ENCODE measurements at places on chromosomes 2 and 18. TPM values are rescaled to one million over a fixed set of nuclear protein-coding genes. Genes with fewer than 3 reads are reported as not detected.

- H3K27me3 ChIP-seq = no peaks in the 10 kb centered on the region
- H3K36me3 ChIP-seq = no peaks in the 10 kb centered on the region
- H3K4me3 ChIP-seq = no peak overlapping the region
- DNase-seq = no peak
- no peaks in the 10 kb centered on the region for H3K4me1 ChIP-seq
- H3K27ac ChIP-seq = no peak overlapping the region
Measured at GRCh38 chr18:13909141-13909940, 6.0 kb downstream of the MC2R start.

DNA sequence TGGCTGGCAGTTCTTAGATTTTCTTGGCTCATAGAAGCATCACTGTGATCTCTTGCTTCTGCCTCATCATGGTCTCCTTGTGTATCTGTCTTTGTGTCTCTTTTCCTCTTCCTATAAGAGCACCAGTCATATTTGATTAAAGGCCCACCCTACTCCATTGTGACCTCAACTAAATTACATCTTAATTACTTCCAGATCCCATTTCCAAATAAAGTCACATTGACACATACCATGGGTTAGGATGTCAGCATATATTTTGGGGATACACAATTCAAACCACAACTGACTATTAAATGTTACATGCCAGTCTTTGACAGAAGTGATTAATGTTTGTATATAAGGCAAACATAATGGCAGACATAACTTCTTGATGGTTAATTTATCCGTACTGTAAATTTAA is 27.3 kb upstream of the TMX3 start:
- no peak overlapping the region for H3K27ac ChIP-seq
- H3K4me1 ChIP-seq = no peaks in the 10 kb centered on the region
- no peaks in the 10 kb centered on the region for H3K27me3 ChIP-seq
- no peak for DNase-seq

GRCh38 chr2:19026261-19026660 is 332.2 kb downstream of the OSR1 start:
- no peak overlapping the region for H3K4me3 ChIP-seq
- no peaks in the 10 kb centered on the region for H3K36me3 ChIP-seq
- no peaks in the 10 kb centered on the region for H3K4me1 ChIP-seq
- H3K27ac ChIP-seq = no peak overlapping the region

GRCh38 chr2:240277073-240277806 is 136.8 kb upstream of the OTOS start:
- no peaks in the 10 kb centered on the region for H3K36me3 ChIP-seq
- H3K27me3 ChIP-seq = no peaks in the 10 kb centered on the region
- peaks cover 7% of the 10 kb centered on the region for H3K4me1 ChIP-seq
- H3K27ac ChIP-seq = no peak overlapping the region

DNA sequence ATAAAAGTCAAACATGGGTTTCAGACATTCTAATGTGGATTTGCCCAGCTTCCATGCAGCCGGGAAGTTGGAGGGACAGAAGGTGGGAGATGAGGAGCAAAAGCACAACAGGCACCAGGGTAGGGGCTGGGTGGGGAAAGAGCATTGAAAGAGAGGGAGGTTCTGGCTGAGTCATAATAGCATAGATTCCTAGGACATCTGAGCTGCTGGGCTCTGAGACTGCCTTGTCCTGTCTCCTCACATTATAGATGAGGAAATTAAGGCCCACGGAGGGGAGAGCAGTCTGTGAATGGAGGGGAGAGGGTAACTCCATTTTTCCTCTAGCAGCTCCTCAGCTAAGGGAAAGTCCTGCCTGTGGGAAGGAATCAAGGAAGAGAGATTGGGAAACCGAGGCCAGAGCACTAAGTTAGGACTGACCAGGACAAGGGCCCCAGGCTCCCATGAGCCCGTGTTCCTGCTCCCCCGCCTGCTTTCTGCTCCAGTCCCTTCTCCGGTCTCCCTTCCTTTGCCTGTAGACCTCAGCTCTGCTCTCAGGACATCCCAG is 26.2 kb downstream of the SH2D6 start:
- DNase-seq = no peak
- peaks cover 42% of the 10 kb centered on the region for H3K4me1 ChIP-seq
- no peaks in the 10 kb centered on the region for H3K36me3 ChIP-seq
- H3K27ac ChIP-seq = peak overlapping the region; percentile 84

DNA sequence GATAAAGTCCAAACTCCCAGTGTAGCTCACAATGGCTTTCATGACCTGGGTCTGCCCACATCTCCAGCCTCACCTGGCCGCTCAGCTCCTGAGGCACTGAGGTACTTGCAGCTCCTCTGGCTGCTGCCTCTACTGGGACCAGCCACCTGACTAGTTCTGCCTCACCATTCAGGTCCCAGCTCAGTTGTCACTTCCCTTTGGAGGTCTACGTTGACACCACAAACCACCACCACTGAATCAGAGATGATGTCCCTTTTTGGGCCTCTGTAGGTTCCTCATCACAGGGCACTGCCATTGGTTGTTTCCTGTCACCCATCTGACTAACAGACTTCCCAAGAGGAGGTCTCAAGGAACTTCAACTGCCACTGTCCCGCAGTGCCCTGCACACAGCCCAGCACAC is 21.2 kb downstream of the SPP2 start:
- DNase-seq = no peak
- H3K27ac ChIP-seq = no peak overlapping the region
- H3K27me3 ChIP-seq = no peaks in the 10 kb centered on the region
- no peaks in the 10 kb centered on the region for H3K36me3 ChIP-seq
- no peaks in the 10 kb centered on the region for H3K4me1 ChIP-seq

GRCh38 chr2:176709149-176709951 is 440.1 kb downstream of the MTX2 start:
- H3K4me1 ChIP-seq = no peaks in the 10 kb centered on the region
- no peaks in the 10 kb centered on the region for H3K27me3 ChIP-seq
- H3K27ac ChIP-seq = no peak overlapping the region
- DNase-seq = no peak
- H3K36me3 ChIP-seq = no peaks in the 10 kb centered on the region

DNA sequence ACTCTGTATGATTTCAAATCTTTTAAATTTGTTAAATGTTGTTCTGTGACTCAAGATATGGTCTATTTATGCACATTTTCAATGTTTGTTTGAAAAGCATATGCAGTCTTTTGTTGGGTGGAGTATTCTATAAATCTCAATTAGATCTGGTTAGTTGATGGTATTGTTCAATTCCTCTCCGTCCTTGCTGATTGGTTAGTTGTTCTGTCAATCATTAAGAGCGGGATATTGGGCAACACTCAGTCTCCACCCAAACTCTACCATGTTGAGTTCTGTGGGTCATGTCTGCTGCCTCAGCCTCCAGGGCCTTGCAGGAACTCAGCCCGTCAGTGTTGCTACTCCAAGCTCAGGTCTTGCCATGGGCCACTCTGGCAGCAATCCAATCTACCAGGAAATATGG is 118.9 kb downstream of the VWA3B start:
- H3K4me3 ChIP-seq = no peak overlapping the region
- no peak overlapping the region for H3K27ac ChIP-seq
- no peaks in the 10 kb centered on the region for H3K4me1 ChIP-seq
- no peaks in the 10 kb centered on the region for H3K27me3 ChIP-seq

DNA sequence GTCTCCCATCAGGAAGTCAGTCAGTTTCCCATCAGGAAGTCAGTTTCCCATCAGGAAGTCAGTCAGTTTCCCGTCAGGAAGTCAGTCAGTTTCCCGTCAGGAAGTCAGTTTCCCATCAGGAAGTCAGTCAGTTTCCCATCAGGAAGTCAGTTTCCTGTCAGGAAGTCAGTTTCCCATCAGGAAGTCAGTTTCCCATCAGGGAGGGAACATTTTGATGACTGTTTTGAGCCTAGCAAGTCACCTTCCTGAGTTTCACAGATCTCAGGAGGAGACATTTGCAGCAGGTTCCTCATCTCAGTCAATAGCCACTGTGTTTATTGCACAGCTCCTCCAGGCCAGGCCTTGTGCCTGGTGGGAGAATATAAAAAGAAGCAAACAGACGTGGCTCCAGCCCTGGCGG is 31.9 kb downstream of the DIPK1C start:
- H3K27ac ChIP-seq = no peak overlapping the region
- H3K36me3 ChIP-seq = no peaks in the 10 kb centered on the region
- DNase-seq = no peak
- no peak overlapping the region for H3K4me3 ChIP-seq
- no peaks in the 10 kb centered on the region for H3K4me1 ChIP-seq
- no peaks in the 10 kb centered on the region for H3K27me3 ChIP-seq

DNA sequence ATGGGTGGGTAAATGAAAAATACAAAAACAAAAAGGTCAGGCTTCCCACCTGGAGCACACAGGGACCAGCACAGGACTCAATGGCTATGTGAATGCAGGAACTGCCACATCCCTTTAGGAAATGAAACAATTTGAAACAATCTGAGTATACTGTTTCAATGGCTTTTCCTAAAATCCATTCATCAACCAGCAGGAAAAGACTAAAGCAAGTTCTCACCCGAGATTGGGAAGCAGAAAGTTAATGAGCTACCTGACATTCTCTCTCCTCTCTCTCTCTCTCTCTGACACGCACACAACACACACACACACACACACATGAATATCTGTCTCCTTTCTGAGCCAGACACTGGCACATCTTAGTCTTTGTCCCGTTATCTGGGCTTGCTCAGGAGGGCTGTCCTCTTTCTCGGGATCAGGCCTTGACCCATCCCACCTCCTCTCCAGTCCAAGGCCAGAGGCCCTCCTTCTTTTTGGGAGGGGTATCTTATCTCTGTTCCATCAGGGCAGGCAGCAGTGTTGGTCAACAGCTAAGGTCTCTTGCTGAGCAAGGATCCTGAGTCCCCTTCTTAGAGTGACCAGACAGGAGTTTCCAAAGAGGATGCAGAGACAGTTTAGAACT is 11.6 kb upstream of the LRRFIP1 start:
- no peaks in the 10 kb centered on the region for H3K4me1 ChIP-seq
- no peak overlapping the region for H3K27ac ChIP-seq
- H3K27me3 ChIP-seq = no peaks in the 10 kb centered on the region
- H3K4me3 ChIP-seq = no peak overlapping the region

GRCh38 chr2:59171019-59171418 is 929.9 kb upstream of the FANCL start:
- no peaks in the 10 kb centered on the region for H3K36me3 ChIP-seq
- H3K4me1 ChIP-seq = peaks cover 4% of the 10 kb centered on the region
- DNase-seq = no peak
- no peaks in the 10 kb centered on the region for H3K27me3 ChIP-seq
- no peak overlapping the region for H3K4me3 ChIP-seq
- H3K27ac ChIP-seq = no peak overlapping the region

DNA sequence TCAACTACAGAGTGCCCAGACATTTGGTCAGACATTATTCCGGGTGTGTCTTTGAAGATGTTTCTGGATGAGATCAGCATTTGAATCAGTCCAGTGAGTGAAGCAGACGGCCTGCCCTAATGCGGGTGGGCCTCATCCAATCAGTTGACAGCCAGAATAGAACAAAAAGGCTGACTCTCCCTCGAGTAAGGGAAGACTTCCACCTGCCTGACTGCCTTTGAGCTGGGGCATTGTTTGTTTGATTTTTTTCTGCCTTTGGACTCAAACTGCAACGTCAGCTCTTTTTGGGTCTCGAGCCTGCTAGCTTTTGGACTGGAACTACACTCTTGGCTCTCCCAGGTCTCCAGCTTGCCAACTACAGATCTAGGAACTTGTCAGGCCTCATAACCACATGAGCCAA is 111.7 kb upstream of the AGAP1 start:
- H3K4me1 ChIP-seq = no peaks in the 10 kb centered on the region
- no peaks in the 10 kb centered on the region for H3K36me3 ChIP-seq
- DNase-seq = no peak
- H3K27ac ChIP-seq = no peak overlapping the region
- H3K4me3 ChIP-seq = no peak overlapping the region

DNA sequence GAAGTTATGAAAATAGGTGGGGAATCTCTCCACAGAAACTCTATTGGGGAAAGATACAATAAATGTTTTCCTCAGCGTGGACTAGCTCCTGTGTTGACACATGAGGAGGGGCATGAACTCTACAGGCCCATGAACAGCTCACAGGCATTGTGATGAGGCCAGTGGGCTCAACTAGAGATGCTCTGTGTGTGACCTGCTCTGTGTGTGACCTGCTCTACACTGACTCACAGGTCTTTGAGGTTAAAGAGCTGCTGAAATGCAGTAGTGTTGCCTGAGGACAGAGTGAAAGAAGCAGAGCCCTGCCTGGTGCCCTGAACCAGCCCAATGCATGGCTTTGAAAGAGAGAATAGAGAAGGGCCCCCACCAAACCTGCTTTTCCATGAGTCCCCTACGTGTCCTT is 117.6 kb downstream of the MCFD2 start:
- no peak overlapping the region for H3K27ac ChIP-seq
- H3K36me3 ChIP-seq = no peaks in the 10 kb centered on the region
- H3K27me3 ChIP-seq = no peaks in the 10 kb centered on the region
- H3K4me1 ChIP-seq = no peaks in the 10 kb centered on the region
- H3K4me3 ChIP-seq = no peak overlapping the region

DNA sequence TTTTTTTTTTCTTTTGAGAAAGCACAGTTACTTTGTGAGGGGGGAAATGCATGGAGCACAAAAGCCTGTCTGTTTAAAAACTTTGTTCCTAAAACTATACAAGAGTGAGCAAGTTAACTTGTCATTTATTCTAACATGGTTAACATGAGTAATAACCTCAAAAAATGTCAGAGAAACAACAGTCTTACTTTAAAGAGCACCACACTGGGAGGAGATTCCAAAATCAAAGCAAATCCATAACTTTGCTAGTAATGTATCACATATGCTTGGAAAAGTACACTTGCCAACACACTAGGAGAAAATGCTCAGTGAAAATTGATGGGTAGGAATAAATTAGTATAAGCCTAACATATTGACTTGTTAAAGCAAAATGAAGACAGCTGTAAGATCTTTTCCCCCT is 157.1 kb downstream of the PRPF40A start:
- peaks cover under 1% of the 10 kb centered on the region for H3K4me1 ChIP-seq
- H3K27ac ChIP-seq = no peak overlapping the region
- H3K4me3 ChIP-seq = no peak overlapping the region
- no peak for DNase-seq
- H3K27me3 ChIP-seq = no peaks in the 10 kb centered on the region

DNA sequence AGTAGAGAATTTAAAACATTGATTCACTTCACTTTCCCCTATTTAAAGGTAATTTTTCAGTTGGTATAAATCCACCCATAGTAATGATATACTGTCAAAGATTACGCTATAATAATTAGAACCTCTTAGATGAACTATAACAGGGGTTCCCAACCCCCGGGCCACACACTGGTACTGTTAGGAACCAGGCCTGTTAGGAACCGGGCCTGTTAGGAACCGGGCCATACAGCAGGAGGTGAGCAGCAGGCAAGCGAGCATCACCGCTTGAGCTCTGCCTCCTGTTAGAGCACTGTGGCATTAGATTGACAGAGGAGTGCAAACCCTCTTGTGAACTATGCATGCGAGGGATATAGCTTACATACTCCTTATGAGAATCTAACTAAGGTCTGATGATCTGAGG is 34.0 kb upstream of the CD302 start:
- H3K36me3 ChIP-seq = no peaks in the 10 kb centered on the region
- DNase-seq = no peak
- H3K4me1 ChIP-seq = no peaks in the 10 kb centered on the region
- no peak overlapping the region for H3K27ac ChIP-seq
- no peak overlapping the region for H3K4me3 ChIP-seq

GRCh38 chr2:70482401-70482800 is 71.2 kb downstream of the TGFA start:
- H3K4me3 ChIP-seq = no peak overlapping the region
- H3K4me1 ChIP-seq = no peaks in the 10 kb centered on the region
- DNase-seq = no peak
- H3K27me3 ChIP-seq = no peaks in the 10 kb centered on the region

GRCh38 chr2:134278553-134278952 is 24.7 kb downstream of the MGAT5 start:
- peaks cover 6% of the 10 kb centered on the region for H3K4me1 ChIP-seq
- no peak for DNase-seq
- no peak overlapping the region for H3K27ac ChIP-seq
- no peaks in the 10 kb centered on the region for H3K36me3 ChIP-seq
- no peaks in the 10 kb centered on the region for H3K27me3 ChIP-seq

The SKOR2 gene
- not detected for polyA plus RNA-seq

The SERPINB10 gene
- polyA plus RNA-seq = not detected

The C2orf81 gene
- polyA plus RNA-seq = 5.4 TPM

The BMP10 gene
- polyA plus RNA-seq = not detected

The UNC80 gene
- 1.7 TPM for polyA plus RNA-seq

Measured in pancreas (tissue), 10 donors.